ENCODE measurements at places on chromosomes 2 and 18.

GRCh38 chr2:165647409-165647808, 146.6 kb downstream of the GALNT3 start:
- DNase-seq, result no peak

DNA sequence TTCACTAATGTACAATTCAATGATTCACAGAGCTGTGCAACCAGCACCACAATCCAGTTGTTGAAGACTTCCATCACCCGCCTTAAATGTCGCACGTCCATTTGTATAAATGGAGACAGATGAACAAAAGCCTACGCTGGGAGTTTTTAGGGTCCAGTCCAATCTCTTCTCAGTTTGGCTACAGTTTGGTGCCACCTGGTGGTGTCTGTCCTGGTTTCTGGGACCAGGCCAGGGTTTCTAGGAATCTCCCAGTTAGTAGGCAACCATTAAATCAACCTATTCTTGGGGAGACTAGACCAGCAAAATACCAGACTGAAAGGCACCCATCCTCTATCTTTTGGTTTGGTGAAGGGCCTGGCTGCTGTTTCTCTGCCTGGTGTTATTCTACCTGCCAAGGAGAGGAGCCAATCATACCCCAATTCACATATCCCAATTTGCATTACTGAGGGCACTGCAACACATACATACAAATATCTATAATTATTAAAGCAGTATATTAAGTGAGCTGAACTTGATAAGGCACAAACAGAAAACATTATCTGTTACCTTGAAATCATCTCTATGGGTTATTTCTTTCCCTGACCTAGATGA, 3.2 kb upstream of the DDX1 start:
- DNase-seq, result peak; percentile 77

DNA sequence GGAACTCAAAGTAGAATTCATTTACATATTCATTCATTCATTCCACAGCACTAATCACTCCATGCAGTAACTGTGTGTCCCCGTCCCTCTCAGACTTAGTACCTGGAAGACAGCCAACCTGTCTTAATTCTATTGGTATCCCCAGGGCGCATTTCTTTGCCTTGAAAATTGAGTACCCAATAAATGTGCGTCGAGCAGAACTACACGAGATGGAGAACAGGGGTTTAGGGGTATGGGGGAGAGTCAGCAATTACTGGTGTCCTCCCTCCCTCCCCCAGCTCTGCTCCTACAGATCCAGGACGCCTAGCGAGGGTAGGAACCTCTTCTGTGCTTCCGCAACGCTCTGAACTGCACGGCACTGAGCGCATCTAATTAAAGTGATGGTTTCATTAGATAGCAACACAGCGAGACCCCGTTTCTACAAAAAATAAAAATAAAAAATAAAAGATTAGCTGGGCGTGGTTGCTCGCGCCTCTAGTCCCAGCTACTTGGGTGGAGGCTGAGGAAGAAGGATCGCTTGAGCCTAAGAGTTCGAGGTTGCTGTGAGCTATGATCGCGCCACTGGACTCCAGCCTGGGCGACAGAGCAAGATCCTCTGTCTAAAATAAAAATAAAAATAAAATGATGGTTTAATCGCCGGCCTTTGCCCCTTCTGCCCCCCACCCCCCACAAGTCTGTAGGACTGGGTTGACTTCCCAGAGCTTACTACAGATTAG, 614 bp upstream of the FKBP1B start:
- DNase-seq, result no peak

DNA sequence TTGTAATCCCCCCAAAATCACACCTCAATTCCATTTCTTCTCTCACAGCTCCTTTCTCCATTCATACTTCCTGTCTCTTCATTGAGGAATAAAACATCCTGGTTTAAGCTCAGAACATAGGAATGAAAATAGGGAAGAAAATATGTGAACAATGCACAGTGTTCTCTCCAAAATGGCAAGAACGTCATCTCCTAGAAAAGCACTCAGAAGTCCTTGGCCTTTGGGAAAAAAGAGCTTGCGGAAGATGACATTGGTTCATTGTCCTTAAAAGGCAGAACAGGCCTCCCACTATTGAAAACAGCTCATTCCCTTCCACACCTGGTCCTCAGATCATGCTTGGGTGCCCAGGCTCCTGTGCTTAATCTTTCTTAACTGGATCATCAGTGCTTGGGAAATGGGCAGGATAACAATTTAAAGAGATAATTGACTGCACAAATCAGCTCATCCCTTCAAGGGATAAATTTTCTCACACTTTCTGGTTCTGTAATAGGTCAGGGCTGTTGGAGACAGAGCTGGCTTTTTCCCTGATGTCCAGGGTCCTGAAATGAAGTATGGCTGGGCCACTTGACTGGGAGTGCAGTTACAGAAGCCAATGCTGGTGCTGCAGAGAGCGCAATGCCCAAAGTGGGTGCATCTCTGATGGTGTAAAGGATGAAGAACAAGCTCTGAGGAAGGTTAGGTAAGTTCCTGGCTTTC, 69.2 kb downstream of the MARCHF4 start:
- DNase-seq, result no peak

DNA sequence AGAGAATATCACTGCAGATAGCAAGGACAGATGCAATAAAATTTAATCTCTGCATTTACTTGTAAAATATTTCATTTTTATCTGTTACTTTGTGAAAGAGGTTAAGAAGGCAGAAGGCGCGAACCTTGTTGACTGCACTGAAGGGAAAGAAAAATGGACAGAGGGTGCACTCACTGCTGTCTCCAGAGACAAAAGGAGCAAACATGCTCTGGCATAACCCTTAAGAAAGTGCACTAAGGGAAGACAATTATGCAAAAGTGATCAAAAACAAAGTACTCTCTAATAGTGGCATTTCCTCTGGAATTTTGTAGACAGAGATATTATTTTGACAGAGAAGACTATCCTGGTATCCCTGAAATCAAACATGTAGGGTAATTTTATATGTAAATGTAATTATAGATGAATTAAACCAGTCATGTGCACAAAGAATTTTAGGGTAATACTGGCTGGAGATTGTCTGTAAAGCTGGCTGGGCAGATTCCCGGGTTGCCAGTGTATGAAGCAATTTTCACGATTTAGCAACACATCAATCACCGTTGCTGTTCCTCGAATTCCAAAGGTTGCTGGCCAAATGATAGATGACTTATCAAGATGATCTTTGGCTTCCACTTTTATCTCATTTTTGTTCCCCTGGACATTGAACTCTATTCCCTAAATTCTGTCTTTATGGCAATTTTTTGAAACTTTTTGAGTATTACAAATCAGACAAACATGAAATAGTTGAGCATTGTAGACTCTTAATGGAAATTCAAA, 1176.9 kb downstream of the SUCLG1 start:
- no peak for DNase-seq
